ENCODE measurements at places on chromosomes 2 and 18.
A peak's percentile ranks its signal among the peaks of the same experiment; 100 is the strongest.

DNA sequence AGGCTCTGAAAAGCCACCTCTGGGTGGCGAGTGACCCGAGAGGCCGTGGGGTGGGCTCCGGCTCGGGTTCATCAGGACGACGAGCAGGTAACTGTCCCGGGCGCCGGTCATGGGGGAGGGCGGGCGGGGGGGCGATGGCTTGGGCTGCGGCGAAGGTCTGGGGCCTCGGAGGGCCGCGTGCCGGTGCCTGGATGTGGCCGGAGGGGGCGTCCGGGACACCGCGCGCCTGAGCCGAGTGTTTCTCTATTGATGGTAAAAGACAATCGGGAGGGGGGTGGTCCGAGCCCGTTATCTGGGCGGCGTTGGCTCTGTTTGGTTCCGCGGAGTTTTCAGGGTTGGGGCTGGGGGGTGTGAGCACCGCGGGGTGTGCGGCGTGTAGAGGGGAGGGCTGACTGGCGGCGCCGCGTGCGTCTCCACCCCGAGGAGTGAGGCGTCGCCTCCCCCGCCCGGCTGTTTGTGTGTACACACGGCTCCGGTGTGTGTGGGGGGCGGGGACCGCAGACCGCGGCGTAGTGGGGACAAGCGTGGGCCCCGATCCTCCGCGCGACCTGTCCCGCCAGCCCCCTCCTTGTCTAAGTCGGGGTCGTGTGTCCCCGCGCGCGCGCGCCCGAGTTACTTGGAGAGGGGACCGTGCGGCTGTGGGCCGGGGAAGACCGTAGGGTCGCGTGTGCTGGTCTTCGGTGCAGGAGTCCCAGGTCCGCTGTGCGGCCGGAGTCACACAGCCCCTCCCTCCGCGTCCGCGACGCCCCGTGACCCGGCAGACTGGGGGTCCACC, 1.6 kb downstream of the CTIF start:
- DNase-seq: peak; percentile 11

DNA sequence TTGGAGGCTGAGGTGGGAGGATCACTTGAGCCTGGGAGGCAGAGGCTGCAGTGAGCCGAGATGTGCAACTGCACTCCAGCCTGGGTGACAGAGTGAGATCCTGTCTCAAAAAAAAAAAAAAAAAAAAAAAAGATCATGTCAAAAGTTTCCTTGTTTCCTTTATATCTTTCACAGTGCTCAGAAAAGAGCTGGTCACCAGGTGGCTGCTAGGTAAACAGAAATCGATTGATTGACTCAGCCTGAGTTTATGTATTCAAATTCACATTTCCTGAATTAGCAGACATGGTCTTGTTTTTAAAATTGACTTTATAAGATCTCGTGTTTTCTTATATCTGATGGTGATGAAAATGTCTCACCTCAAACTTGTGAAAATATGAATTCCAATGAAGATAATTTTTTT, 261.8 kb upstream of the FANCL start:
- no peak for DNase-seq

GRCh38 chr2:18373664-18374063, 186.8 kb downstream of the RDH14 start:
- no peak for DNase-seq

DNA sequence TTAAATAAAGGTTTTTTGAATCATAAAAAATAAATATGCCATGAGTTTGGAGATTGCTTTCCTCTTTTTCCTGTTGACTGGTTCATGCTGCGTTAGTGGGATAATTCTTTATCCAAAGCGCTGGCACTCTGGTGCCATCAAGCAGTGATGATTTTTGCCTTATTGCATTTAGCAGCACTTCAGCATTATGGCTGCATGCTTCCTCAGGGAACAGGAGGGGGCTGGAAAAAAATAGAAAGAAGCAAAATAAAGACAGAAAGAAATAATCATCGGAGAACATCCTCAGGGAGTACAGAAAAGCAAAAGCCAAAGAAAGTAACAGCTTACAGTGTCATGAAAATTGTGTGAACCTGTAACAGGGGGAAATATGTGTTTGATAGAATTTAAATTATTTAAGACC, 1408.2 kb upstream of the PIK3C3 start:
- DNase-seq: no peak

- peak; percentile 36 for DNase-seq
Observed at GRCh38 chr2:39379643-39380524, 57.2 kb downstream of the MAP4K3 start.

DNA sequence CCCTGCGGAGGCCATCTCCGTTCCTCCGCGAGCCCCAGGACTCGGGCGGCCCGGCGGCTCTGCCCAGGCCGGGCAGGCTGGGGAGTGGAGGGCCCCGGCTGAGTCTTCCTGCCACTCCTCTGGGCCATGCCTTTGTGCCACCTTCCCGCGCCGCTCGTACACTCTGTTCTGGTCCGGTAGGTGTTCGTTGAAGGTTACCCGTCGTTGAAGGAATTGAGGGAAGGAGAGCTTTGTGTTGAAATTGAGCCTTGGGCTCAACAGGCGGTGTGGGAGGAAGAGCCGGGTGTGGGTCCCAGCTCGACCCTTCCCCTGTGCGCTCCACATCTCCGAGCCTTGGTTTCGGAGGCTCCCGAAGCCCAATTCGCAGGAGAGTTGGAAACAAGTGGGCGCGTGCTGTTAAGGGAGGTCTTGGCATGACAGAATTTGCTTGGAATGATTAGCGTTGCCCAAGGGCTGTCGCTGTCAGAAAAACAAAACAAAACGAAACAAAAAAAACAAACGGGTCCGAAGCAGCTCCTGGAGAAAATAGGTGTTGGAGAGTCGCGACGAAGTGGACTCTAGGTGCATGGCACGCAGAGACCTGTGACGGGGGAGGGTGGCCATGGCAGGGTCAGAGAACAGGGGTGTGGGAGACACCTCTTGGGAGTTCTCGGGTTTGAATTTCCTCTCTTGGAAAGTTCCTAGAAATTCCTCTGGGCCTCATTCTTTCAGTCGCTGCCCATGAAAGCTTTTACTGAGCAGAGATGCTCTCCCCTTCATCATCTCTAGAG, 1.2 kb upstream of the MZT2A start:
- DNase-seq: no peak

- no peak for DNase-seq
Observed at GRCh38 chr18:3046216-3046808, 33.4 kb upstream of the LPIN2 start.
